Epithelial cell of proximal tubule (primary cell): ENCODE measurements at places on chromosomes 12 and 14.

DNA sequence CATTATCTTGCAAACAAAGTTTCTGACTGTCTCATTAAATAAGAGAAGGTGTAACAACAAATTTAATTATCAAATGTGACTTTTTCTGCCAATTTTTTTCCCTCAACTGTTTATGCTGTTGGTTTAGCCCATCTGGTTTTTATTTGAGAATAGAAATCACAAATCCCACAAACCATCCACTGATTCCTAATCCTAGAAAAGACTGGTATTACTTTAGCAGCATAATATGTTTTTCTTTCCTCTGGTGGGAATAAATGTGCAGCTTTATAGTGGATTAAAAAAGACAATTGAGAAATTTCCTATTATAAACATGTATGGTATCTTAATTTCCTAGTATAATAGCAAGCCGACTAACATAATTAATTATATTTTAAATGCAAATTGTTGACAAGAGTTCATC, 257.9 kb upstream of the FOXN3 start:
- DNase-seq = no peak

DNA sequence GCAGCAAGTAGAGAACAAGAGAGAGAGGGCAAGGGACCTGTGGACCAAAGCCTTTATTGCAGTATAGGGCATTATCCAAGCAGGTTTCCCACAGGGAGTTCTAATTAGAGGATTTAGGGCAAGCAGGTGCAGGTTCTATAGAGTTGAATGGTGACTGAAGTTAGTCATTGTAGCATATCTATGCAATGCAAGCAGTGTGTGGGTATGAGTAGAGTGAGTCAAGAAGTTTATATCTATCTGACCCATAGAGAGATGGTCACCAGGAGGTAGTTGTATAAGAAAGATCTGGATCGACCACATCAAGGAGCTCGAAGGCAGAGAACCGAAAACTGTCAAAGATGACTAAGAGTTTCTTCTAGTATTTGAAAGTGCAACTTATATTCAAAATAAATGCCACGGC, 167.3 kb downstream of the PLCZ1 start:
- DNase-seq = no peak

DNA sequence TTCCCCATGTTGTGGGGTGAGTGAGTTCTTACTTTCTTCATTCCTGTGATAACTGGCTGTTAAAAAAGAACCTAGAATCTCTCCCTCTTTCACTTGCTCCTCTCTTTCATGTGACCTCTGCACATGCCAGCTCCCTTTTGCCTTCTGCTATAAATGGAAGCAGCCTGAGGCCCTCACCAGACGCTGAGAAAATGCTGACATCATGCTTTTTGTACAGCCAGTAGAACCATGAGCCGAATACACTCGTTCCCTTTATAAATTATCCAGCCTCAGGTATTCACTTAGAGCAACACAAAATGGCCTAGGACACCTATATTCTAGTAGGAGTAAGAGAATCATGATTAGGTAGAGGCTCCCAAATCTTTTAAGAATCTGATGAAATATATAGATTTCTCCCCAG, 333.5 kb downstream of the LRIG3 start:
- no peak for DNase-seq

DNA sequence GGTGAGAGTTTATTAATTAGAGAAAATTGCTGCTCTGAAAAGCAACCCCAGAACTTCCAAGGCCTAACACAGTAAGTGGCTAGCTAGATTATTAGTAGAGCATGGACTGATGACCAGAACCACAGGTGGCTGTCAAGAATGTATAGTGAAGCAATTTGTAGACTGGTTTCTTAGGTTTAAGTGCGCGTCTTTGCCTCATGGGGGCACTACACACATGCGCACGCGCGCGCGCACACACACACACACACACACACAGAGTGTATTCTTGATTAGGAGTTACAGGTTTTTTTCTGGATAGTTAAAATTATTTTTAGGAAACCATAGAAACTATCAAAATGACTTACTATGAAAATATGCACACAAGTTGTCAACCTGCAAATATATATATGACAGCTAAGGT, 66.5 kb downstream of the BHLHE41 start:
- DNase-seq = no peak

DNA sequence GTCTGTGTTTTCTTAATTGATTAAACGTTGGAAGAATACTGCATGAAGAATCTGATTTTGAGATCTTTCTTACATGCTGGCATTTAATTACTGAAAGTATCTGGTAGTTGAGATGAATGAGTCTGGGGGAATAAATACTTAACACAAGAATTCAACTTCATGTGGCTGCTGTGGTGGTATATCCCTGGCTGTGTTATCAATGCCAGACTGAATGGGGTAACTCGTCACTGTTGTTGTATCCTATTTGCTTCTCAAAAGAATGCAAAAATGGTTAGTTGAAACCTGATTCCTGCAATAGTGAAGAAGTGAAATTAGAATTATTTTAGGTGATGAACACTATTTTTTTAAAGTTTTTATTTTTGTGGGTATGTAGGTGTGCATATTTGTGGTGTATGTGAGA, 72.5 kb downstream of the HMGA2 start:
- no peak for DNase-seq

DNA sequence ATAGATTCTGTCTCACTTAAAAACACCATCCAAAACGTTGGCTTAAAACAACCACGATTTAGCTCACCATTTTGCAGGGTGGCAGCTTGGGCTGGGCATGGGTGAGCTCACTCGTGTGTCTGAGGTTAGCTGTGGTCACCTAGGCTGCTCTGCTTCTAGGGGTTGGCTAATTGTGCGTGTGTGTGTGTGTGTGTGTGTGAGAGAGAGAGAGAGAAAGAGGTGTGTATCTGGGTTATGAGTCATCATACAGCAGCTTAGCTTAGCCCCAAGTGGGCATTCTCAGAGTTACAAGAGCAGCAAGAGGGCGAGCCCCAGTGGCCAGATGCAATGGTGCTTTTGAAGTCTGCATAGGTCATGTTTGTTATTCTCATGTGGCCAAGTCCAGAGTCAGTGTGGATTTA, 6.0 kb downstream of the FBXW8 start:
- DNase-seq = peak; percentile 92

GRCh38 chr12:112381406-112381882, 787 bp downstream of the HECTD4 start:
- no peak for DNase-seq

GRCh38 chr12:13817131-13817530, 164.3 kb downstream of the GRIN2B start:
- peak; percentile 52 for DNase-seq

- no peak for DNase-seq
Measured at GRCh38 chr12:28191051-28192048, 1.1 kb downstream of the CCDC91 start.

DNA sequence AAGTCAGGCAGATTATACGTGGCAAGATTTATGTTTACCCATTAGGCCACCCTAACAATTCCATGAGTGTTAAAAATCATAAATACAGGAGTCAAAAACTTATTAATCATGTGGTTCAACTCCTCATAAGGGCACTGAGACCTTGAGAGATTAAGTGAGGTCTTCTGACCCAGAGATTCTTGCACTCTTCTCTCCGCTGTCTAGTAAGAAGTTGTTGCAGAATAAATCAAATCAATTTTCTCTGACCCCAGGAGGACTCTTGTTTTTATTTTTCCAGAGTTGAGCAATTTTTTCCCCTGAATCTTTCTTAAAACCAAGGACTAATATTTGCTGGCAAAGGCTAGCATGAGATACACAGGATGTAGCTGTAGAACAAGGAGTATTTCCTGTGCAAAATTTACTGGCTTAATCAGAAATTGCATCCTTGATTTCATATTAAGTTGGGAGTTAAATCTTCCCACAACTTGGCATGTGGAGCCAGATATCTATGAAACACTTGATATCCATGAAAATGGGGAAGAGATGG, 90.9 kb upstream of the PTHLH start:
- DNase-seq = no peak

DNA sequence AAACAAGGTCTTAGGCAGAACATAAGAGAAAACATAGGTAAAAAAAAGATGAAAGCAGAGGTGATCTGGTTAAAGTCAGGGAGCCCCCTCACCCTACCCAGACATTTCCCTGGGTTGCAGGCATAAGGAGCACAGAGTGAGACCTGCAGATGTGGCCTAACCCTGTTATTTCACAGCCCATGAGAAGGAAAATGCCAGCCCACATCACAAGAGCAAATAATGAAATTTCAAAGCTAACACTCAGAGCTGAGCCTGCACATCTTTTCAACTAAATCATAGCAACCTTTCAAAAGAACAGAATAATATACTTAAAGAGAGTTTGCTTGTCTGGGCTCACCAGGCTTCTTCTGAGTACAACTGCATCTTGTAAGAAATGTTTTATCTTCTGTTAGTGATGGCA, 295.4 kb downstream of the RPAP3 start:
- DNase-seq = no peak

- DNase-seq = no peak
Measured at GRCh38 chr14:54652605-54653052, 85.7 kb downstream of the SAMD4A start.

DNA sequence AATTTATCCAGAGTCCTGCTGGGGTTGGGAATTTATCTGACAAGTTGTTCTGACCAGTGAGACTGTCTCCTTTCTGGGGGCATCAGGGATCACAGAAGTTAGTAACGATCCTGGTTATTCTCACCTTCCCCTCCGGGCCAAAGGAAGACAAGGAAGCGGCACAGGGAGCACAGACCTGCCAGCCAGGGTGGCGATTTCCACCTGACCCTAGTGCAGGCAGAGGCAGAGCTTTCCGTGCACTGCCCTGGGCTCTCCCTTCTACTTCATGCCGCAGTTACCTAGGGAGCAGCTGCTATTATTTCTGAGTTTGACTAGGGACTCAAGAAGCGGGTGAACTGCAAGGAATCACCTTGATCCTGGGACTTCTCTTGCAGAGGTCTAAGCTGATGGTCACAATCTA, 7.4 kb downstream of the TMEM106C start:
- no peak for DNase-seq

- no peak for DNase-seq
Measured at GRCh38 chr12:57528176-57528575, 5.6 kb downstream of the MBD6 start.

DNA sequence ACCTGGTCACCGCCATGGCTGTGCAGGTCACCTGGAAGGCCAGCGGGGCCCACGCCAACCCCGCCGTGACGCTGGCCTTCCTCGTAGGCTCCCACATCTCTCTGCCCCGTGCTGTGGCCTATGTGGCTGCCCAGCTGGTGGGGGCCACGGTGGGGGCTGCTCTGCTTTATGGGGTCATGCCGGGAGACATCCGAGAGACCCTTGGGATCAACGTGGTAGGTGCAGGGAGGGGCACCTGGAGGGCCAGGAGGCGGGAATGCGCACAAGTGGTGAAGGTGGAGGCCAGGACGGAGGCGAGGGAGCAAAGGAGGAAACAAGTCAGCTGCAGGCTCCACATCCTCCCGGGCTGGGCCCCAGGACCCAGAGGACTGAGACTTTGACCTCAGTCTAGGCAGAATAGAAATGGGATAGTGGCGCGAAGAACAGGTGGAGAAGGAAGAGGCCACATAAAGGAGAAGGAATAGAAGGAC, 649 bp downstream of the AQP6 start:
- no peak for DNase-seq

- no peak for DNase-seq
Measured at GRCh38 chr14:54503486-54503885, 6.2 kb upstream of the CGRRF1 start.

- no peak for DNase-seq
Measured at GRCh38 chr12:54140588-54141388, 48.0 kb downstream of the SMUG1 start.

DNA sequence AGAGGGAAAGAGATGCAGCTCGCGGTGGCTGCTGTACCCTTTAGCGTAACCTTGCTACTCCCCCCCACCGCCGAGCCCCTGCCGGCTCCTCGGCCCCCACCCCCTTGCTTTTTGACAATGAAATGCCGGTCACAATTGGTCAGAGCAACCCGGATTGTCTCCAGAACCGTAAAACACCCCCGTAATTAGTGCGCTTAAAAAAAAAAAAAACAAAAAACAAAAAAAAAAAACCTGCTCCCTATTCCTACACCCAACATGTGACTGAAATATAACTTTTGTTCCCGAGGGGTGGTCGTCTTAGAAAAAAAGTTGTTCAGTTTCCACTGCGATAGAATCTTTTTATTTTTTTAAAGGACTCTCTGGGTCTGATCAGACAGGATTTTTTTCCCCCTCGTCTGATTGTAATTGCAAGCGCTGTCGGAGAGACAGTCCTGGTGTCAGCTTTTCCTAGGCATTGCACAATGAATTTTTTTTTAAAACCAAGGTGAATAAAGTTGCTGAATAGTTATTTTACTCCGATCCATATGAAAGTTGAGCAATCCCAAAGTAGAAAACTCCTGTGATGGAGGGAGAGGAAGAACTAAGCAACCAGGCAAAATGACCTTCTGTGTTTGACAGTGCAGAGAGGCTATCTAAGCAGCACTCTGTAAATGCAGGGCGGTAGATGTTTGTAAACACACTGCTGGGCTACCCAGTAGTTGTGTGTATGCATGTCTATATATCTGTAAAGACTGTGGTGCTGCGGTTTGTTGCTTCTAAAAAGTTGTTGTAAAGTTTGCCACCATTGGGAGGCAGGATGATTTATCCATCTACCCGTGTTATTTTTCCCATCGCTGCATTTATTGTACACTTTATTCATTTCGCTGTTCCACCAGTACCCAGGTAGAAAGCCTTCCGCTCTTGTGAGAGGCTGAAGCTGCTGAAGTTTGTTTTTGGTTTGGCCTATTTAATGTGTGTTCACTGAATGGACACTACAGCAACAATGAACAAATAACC, 1.1 kb downstream of the ETV6 start:
- no peak for DNase-seq

GRCh38 chr12:67988601-67989021, 636 bp upstream of the IFNG-AS1 start:
- DNase-seq = no peak

DNA sequence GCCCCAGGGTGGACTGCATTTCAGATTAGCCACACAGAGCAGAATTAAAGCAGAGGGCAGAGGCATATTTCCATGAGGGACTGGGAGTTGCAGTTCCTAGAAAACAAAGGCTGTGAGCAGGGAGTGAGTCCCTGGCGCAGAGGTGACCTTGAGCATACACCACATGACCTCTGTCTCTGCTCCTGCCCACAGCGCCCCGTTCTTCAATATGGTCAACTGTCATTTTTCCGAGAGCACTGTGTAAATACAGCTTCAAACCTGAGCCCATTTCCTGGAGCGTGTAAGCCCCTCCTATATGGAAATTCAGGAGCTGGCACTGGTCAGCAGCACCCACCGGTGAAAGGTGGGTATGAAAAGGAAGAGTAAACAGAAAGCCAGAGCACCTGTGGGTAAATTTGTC, 192.2 kb upstream of the PELI2 start:
- DNase-seq = no peak

DNA sequence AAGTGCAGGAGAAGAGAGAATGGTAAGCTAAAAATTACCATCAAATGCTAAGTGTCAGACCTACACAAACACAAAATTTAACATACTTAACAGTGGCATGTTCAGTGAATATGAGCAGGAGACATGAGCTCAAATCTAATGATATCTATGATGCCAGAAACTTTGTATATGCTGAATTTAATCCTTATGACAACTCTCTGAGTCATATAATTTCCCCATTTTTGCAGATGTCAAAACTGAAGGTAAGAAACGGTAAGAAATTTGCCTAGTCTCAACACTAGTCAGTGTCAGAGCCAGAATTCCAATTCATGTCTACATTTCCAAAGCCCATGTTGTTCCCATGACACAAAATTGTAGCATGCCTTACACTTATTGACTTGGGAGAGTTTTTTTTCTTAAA, 375.8 kb downstream of the APAF1 start:
- DNase-seq = no peak
